Left lobe of liver (tissue), 2 donors: ENCODE measurements at places on chromosomes 3 and 15.

GRCh38 chr15:77819851-77820728 is 187.4 kb upstream of the LINGO1 start:
- no peak for DNase-seq

DNA sequence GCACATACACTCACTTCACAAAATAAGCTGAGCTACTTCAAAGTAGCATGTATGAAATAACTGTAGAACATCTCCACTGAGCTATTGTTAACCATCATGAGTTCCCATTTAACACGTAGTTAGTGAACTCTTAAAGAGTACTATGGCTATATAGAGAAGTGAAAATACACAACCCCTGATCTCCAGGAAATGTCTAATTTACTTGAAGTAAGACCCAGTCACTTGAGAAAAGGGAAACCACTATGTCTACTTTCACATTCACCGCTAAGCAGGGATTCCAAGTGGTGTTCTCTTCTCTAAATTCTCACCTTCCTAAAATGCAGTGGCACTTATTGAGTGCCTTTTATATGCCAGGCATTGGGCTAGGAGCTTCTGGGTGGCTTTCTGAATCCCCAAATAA is 35.0 kb upstream of the COLQ start:
- DNase-seq, result no peak

DNA sequence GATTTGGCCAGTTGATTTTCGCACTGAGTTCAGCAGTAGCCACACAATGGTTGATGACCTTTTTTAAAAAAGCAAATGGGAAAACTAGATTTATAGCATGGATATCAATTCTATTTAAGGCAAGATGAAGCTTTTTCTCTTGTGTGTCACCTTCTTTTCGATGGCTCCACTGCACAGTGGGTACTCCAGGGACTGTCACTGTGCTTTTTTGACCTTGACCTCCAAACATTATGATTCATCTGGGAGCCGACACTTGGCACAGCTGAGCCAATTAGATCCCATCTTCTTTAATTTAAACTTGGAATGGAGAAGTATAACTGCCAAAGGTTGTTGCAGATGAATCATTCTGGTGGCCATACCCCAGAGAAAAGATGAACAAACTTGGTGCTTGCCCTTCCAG is 367.3 kb downstream of the EPHA6 start:
- DNase-seq, result no peak

DNA sequence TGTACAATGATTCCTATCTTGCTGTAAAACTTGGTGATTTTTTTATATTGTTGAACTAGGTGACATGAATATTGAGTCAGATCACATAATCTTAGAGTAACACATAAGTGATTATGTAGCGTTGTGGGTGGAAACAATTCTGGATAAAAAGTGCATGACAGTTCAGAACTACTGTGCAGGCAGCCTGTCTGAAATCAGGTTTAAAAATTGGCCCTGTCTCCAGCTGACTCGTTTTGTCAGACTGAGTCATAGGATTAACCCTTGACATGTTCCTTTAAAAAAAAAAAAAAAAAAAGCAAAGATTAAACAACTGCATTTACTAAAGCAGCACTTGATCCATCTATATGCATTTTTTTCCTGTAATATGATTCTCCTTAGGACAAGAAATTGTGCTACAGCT is 160.0 kb upstream of the CGNL1 start:
- no peak for DNase-seq

- DNase-seq, result no peak
Measured at GRCh38 chr3:106332884-106333283, 464.1 kb upstream of the CBLB start.

- DNase-seq, result no peak
Measured at GRCh38 chr3:17670749-17671148, 71.7 kb downstream of the TBC1D5 start.

DNA sequence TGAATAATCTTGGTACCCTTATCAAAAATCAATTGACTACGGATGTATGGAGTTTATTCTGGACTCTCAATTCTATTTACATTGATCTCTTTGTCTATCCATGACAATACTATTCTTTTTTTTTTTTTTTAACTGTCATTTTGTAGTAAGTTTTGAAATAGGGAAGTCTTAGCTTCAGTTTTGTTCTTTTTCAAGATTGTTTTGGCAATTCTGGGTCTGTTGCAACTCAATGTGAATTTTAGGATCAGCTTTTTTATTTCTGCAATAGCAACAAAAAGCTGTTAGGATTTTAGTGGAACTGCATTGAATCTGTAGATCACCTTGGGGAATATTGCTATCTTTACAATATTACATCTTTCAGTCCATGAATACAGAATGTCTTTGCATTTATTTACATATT is 21.4 kb downstream of the BTLA start:
- no peak for DNase-seq
